Breast epithelium (tissue), 4 donors: ENCODE measurements at places on chromosomes 2 and 18. TPM values are rescaled to one million over a fixed set of nuclear protein-coding genes. Genes with fewer than 3 reads are reported as not detected.

The EVX2 gene
- not detected for total RNA-seq

The CD8B gene
- 3.6 TPM for total RNA-seq

The KLHL41 gene
- 0.64 TPM for total RNA-seq

The HJURP gene
- total RNA-seq: 0.33 TPM

The DCDC2C gene
- total RNA-seq: 0.33 TPM

The ACAA2 gene
- total RNA-seq: 67.9 TPM

The SERPINB12 gene
- total RNA-seq: not detected

The CCDC74B gene
- 16.1 TPM for total RNA-seq

The ZNF892 gene
- 3.7 TPM for total RNA-seq

The DPYSL5 gene
- total RNA-seq: not detected

The CHPF gene
- total RNA-seq: 58.9 TPM

The ATP5F1A gene
- total RNA-seq: 357 TPM

The SPP2 gene
- not detected for total RNA-seq

The OR6B2 gene
- not detected for total RNA-seq

The PREB gene
- 69.4 TPM for total RNA-seq

The OSR1 gene
- total RNA-seq: 40.0 TPM

The HOXD3 gene
- 14.4 TPM for total RNA-seq

The EVA1A gene
- total RNA-seq: not detected

The CYS1 gene
- total RNA-seq: 2.4 TPM

The FAM124B gene
- 7.9 TPM for total RNA-seq

The SERPINB10 gene
- total RNA-seq: not detected

The SLC11A1 gene
- 53.4 TPM for total RNA-seq

The GKN1 gene
- not detected for total RNA-seq

The CHST10 gene
- 4.5 TPM for total RNA-seq

The TRIB2 gene
- total RNA-seq: 17.6 TPM

The KCNE4 gene
- 26.2 TPM for total RNA-seq

The DLGAP1 gene
- total RNA-seq: 0.96 TPM

The DPP10 gene
- 0.29 TPM for total RNA-seq

The SKA1 gene
- total RNA-seq: not detected

The MROH2A gene
- not detected for total RNA-seq

The PRSS56 gene
- not detected for total RNA-seq

The ZNF513 gene
- total RNA-seq: 22.5 TPM

The ASXL2 gene
- total RNA-seq: 17.4 TPM

The SCN3A gene
- total RNA-seq: 0.64 TPM

The MAP2 gene
- 8.2 TPM for total RNA-seq

The SERPINB2 gene
- total RNA-seq: 0.32 TPM
